CD4-positive, alpha-beta T cell treated with Interleukin-6 for 4 hours (primary cell): ENCODE measurements at places on chromosomes 2 and 18.

DNA sequence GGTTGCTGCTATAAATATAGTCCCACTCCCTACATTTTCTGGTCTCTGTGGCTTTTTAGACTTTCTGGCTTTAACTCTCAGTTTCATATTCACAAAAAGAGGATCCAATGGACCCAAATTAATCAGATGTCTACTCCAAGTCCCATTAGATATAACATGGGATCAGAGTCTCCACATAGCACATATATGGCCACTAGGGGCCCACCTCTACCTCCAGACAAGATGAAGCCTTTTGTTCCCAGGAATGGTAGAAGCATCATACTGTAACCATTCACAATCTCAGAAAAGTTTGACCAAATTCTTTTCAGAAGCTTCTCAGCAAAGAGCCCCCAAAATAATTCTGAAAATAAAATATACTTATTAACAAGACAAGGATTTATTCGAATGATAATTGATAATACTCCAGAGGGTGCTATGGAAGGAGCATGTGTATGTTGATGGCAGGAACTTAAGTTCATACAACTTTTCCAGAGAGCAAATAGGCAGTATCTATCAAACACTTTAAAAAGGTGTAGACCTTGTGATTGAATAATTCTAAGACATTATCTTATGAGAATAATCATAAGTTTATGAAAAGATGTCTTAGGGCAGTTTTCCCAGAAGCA is 382.3 kb upstream of the CRIM1 start:
- peak; percentile 2 for DNase-seq

- no peak for DNase-seq
These were observed 238.3 kb upstream of the TRIB2 start for GRCh38 chr2:12478151-12479064.

- DNase-seq: no peak
These were observed 29.3 kb downstream of the PELI1 start for GRCh38 chr2:64114912-64115277.

DNA sequence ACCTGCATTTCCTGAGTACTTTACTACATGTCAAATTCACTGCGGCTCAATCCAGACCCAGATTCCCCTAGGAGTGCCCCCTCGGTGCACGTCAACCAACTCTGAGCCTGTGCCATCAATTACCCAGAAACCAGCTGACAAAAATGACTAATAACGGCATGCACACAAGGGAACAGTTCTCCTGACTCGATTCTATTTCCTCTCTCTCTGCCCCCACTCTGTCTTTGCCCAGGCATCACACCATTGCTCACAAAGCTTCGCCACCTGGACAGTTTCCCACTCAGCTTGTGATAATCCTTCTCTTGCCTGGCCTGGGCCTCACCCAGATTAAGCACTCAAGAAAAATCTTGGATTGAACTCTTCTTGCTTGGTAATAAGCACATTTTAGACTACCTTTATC is 115.3 kb upstream of the NDUFV2 start:
- no peak for DNase-seq

GRCh38 chr2:142824756-142825155 is 52.7 kb upstream of the KYNU start:
- DNase-seq: no peak

DNA sequence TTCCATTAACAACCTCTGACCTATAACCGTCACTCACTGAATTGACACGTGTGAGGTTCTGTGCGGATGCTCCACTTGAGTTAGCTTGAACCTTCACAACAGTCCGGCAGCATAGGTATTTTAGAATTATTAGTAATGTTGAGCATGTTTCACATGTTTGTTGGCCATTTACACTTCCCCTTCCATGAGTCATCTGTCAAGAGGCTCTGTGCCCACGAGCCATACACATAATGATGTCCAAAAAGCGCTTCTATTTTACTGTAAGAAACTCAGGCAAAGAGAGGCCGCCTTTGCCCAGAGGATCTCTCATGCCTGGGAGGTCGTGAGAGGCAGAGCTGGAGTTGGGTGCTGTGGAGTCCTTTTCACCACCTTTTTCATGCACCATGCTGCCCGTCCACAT is 28.9 kb upstream of the TMEM214 start:
- DNase-seq: no peak

DNA sequence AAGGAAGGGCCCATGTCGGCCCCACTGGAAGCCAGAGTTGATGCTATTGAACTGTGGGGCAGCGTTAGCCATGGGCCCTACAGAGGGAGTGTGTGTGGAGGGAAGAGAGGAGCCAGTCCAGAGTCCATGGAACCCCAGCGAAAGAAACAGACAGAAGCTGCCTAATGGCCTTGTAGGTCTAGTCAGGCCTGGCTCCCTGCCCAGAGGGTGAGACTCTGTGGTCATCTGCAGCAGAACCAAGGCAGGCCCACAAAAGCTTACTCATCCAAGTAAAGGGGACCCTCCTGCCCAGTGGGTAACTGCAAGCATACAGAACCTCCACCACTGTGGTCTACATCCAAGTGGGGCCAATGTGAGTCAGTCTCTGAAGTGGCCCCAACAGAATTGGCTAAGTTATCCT is 439.8 kb downstream of the TGIF1 start:
- no peak for DNase-seq

DNA sequence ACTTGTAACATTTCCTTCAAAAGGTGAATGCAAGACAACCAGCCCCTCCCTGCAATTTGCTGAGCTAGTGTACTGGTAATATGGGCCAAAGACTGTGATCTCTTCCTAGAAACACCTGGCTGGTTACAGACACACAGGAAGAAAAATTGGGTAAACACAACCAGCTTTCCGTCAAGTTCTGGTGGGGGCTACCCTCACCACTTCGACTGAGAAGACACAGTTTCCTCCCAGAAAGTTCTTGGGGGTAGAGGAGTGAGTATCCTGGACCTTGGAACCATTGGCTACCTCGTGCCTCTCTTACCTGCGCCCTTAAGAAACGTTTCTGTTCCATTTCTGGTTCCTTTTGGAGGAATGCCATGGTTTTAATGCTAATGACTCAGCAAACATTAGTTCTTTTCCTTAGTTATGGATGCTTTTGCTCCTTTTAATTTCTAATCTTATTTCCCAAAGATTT is 120.9 kb upstream of the DLX2 start:
- DNase-seq: peak; percentile 36

- no peak for DNase-seq
These were observed 18.7 kb downstream of the ARHGAP28 start for GRCh38 chr18:6748241-6748640.

GRCh38 chr2:53268626-53269025 is 499.0 kb upstream of the CHAC2 start:
- no peak for DNase-seq

GRCh38 chr2:97851172-97851571 is 137.8 kb downstream of the ZAP70 start:
- no peak for DNase-seq

DNA sequence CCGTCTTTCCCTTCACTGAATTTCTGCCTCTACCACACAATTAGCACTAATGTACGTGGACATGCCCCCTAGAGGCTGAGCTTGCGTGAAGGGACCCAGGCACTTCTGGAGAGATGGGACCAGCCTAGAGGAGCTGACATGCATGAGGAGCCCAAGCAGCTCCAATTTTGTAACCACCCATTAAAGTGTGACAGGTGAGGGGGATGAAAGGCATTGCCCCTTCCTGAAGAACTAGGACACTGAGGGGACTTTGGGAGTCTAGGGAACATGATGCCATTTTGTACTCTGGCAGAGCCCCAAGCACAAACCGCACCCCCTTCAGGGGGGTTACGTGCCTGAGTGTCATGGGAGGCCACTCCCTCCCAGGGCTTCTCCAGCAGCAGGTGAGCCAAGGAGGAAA is 63.6 kb downstream of the HNRNPLL start:
- DNase-seq: no peak

DNA sequence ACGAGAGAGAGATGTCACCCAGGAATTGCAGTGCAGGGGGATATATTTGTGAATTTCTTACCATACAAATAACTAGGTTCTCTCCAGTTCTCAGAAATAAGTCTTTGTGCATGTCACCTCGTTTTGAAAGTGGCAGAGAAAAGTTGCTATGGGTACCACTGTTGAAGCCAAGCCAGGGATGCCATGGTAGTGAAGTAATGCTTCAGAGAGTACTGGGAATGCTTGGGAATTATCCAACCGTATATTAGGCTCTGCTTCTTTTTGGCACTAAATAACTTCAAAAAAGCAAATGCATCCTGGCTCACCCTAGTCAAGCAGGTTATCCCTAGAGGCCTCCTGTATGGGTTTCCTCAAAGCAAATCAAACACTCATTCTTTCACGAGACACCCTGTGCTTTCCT is 50.7 kb upstream of the DDX18 start:
- no peak for DNase-seq

DNA sequence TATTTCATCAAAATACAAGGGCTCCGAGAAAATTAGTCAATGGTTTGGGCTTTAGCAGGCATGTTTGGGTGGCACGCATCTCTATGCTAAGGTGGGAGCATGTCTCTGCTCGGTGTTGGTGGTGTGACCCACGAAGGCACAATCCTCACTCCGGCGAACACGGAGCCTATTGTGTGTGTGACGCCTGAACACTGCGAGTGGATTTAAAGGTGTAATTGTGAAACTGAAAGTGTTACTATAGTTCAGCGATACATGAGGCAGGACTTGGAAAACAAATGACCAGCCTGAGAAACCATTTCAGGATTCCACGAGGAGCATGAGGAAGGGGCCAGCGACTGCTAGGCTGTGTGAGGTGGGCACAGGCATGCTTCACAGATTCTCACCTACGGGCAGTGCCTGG is 41.7 kb upstream of the LDLRAD4 start:
- DNase-seq: no peak

DNA sequence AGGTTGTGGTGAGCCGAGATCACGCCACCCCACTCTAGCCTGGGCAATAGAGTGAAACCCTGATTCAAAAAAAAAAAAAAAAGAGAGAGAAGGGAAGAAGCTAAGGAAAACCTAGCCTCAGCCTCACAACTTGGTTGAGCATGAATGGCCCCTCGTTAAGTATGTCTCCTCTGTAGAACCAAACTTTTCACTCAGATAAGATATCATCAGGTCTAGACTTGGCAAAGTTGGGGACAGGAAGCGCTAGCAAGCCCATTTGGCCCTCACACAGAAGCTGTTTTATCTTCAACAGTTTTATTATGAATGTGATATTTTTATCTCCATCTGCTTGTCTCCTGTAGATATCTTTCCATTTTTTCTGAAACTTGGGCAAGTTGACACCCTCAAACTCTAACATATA is 3.5 kb upstream of the ASXL2 start:
- DNase-seq: no peak

DNA sequence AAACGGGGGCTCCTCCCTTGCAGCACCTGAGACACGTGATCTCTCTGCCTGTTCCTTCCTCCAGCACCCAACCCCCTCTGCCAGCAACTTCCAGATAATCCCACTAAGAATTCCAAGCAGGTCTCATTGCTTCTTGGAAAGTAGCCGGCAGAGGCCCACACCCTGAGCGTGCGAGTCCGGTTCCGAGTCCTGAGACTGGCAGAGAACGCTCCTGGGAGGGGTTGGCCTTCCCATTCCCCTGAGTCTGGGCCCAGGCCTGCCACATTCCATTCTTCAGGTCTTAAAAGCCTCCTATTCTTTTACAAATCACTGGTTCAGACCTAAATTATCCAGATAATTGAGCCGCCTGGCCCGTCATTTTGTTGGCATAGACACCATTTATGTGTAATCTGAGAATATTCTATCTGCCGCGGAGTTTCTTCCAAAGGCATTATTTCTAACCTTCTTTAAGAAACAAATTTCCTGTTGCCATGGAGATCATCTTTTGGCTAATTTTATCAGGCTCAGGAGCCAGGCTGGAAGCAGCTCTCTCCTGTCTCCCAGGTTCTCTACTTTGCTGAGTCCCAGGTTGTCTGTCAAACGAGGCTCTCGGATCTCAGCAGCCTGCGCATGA is 165.4 kb downstream of the MYCN start:
- no peak for DNase-seq

DNA sequence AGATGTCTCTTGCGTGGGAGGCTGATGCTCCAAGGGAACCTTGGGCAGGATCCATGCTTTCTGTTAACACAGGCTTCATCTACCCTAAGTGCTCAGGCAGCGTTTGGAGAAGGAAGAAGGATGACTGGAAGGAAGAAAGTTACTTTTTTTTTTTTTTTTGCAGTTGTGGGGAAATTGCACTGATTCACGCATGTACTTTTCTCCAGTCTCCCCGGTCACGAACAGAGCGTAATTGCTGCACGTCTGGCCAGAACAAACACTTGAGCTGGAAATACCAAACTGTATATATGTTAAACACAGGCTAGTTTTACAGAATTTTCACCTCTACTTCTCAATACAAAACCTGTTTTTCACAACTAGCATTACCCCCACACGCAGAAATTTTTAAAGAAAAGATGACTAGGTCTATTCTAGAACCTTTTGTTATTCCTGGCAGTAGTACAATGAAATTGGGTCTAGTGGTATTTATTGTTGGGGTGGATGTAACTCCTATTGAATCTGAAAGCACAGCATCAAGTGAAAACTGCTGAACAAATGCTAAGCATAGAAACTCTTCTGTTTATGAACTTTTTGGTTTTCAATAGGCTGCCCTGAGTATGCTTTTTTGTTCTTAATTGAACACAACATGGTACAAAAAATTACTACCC is 9.3 kb upstream of the SCYGR5 start:
- no peak for DNase-seq

DNA sequence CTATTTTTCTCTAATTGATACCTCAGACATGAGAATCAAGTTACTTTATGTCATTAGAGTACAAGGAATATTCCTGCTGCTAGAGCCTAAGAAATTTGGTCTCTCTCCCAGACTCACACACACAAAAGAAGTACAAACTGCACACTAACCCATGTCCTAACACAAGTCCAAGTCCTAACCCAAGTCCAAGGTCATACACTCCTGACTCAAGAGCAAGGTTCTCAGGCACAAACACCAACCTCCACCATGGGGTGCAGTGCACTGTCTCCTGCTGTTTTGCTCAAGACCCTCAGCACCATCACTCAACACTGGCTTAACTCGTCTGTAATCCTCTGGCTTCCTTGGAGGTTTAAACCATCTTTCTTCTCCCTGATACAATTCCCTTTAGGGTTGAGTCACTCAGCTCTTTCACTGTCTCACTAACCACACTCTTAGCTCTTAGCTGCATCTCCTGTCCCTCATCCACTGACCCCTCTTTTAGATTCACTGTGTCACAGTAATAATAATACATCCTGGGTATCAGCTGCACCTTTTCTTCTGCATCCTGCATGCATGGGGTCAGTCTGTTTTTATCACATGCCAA is 129.8 kb downstream of the BCL2L11 start:
- DNase-seq: no peak

DNA sequence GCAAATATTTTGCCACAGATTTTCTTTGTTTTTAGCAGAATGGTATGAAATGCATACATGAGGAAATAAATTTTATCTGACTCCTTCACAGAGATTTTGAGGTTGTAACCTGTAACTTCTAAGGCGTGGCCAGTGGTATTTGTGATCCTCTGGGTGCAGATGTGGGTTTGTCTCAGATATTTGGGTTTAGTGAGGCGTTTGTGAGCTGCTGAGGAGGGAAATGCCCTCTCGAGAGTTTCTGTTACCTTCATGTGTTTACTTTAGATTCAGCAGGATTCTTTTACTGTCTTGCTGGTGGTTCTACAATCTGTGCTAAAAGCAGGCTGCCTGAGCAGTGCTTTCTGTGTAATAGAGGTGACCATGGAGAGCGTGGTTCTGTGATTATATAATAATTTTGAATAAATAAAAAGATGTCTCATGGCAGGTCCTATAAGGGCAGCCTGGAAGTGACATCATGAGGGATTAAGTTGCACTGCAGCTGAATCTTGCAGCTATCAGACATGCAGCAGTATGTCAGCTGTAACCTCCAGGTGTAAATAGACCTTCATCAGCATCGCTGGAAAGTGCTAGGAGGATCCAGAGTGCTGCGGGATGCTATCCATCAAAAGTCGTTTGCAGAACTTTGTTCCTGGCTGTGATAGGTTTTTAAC is 34.1 kb downstream of the TANC1 start:
- DNase-seq: no peak

GRCh38 chr2:118246726-118247125 is 158.5 kb downstream of the INSIG2 start:
- no peak for DNase-seq
